CD8-positive, alpha-beta memory T cell (primary cell): ENCODE measurements at places on chromosomes 13 and 19.

DNA sequence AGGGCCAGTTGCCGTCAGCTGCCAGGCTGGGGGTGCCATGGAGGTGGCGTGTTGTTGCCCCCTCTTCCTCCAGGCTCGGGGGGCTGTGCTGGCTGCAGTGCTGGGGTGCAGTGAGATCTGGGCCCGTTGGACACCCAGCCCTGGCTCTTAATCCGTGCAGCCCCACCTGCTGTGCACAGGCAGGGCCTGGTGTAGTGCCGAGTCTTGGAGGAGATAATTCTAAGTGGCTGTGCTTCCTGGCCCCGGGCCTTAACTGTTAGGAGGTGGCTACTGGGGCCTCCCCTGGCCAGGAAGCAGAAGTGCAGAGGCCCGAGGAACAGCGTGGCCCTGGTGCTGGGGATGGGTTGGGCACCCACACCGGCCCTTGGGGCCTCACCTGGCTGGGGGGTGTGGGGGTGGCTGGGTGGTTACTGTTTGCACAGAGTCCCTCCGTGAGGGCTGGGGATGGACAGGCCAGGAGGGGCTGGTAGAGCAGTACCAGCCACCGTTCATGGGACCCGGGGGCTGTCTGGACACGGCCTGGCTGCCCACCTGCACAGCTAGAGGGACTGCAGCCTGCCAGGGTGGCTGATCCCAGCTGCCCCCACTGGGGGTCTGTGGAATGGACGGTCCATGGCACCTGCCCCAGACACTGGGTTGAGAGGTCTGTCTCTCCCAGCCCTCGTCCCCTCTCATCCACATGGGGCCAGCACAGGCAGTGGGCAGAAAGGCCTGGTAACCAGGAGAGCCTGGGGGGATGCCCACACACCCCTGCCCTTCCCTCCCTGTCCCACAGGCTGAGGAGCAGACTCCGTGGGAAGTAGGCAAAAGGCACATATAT, 3.3 kb downstream of the GPX4 start:
- no peak for DNase-seq

GRCh38 chr13:99087954-99088491, 110.2 kb upstream of the DOCK9 start:
- no peak for DNase-seq

DNA sequence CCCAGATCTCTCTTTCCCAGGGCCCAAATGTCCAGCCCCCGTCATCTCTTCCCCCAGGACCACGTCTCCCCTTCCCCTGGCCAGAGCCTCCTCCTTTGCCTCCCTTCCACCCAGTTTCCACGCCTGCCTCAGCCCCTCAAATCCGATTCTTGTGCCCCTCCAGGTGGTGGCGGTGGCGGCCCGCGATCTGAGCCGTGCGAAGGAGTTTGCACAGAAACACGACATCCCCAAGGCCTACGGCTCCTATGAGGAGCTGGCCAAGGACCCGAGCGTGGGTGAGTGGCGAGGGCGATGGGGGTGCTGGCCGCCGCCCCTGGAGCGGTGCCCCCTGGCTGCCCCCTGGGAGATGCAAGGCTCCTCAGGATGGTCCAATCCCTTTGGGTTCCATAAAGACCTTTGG, 1.3 kb downstream of the DHDH start:
- DNase-seq: no peak

- no peak for DNase-seq
Observed at GRCh38 chr19:50394017-50394416, 9.9 kb downstream of the POLD1 start.

- DNase-seq: no peak
Observed at GRCh38 chr13:108281901-108282300, 12.4 kb downstream of the TNFSF13B start.

- DNase-seq: peak; percentile 28
Observed at GRCh38 chr19:35045667-35046300, 4.3 kb downstream of the HPN start.

DNA sequence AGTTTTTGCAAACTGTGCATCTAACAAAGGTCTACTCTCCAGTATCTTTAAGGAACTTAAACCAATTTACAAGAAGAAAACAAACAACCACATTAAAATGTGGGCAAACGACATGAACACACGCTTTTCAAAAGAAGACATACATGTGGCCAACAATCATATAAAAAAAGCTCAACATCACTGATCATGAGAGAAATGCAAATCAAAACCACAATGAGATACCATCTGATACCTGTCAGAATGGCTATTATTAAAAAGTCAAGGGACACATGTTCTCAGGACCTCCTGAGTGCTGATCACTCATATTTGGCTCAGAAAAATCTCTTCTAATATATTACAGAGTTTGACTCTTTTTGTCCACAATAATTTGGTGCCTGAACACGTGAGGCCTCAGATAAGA, 14.2 kb upstream of the LILRB1 start:
- no peak for DNase-seq

DNA sequence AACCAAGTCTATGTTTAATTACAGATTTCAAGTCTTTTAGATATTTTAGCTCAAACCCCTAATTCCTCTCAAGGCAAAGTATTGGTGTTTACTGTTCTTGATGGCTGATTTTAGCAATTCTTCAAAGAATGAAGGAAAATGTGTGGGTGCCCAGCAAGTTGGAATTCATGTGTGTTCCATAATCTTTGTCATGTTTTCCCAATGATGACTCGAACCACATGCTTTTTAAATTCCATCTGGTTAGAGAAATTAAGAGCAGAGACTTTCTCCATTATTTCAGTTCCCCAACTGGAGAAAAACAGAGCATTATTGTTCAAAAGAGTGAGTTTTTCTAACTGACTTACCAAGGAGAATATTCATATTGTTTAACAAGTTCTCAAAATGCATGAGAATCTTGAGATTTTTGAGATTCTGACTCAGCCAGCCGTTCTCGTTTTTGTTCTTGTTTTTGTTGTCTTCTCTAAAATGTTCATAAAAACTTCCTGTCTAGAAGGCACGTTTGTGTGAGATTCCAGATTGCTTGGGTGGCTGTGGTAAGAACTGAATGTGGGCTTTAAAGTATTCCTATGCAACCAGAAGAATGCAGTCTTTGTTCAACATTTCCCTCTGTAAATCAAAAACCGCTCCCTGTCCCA, 404.7 kb downstream of the IRS2 start:
- DNase-seq: no peak

DNA sequence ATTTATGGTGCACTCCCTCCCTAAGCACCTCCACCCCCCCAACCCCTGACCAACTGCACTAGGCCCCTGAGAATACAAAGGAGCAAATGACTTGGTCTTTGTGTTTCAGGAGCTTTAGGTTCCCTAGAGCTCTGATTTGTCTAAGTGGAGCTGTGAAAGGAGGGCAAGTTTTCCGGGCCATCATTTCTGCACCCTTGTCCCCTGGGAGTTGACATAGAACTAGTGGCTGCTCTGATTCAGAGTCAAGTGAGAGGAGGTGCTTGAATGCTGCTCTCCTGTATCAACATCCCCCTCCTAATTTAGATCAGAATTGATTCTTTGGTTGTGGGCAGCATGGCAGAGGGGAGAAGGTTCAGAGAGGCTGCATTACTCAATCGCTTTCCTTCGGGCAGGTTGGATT, 391.6 kb downstream of the KCNRG start:
- no peak for DNase-seq

- no peak for DNase-seq
Observed at GRCh38 chr19:48421548-48421947, 24.2 kb upstream of the GRWD1 start.

- DNase-seq: no peak
Observed at GRCh38 chr13:108950333-108951010, 321.1 kb downstream of the MYO16 start.

- no peak for DNase-seq
Observed at GRCh38 chr13:25882466-25883357, 169.1 kb downstream of the SHISA2 start.

GRCh38 chr19:43524922-43525835, 1.8 kb downstream of the ETHE1 start:
- no peak for DNase-seq

DNA sequence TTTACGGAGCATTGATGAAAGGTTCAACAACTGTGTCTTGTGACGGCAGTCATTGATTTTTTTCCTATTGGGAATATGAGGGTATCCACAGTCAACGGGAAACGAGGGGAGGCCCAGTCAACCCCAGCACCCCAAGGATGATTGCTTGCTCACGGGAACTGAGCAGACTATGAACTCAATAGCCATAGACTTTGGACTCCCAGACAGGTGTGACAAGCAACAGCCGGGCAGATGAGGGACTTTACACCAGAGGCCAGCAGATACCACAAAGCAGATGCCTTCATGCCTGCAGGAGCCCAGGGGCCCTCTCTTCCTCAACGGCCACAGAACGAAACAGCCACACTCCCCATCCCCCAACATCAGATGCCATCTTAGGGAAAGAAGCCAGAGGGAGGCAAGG, 80.3 kb upstream of the FLT1 start:
- DNase-seq: no peak

- DNase-seq: no peak
Observed at GRCh38 chr19:29367791-29368222, 154.9 kb upstream of the UQCRFS1 start.

- no peak for DNase-seq
Observed at GRCh38 chr13:108987517-108987916, 358.1 kb downstream of the MYO16 start.

DNA sequence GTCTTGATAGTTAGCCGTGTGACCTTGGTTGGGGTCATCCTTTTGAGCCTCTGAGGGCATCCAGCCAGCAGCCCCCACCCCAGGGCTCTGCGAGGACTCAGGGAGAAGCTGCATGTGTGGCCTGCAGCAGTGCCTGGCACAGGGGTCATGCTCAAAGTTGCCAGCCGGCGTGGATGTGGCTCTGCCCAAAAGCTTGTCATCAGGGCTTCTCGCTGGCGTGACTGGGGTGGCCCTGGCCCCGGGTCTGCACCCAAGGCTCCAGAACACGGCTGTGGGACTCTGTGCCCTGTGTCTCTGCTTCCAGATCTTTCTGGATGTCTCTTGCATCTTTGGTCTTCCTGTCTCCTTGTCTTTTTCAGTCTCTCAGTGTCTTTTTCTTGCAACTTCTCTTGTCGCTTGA, 90.9 kb downstream of the RYR1 start:
- DNase-seq: no peak

DNA sequence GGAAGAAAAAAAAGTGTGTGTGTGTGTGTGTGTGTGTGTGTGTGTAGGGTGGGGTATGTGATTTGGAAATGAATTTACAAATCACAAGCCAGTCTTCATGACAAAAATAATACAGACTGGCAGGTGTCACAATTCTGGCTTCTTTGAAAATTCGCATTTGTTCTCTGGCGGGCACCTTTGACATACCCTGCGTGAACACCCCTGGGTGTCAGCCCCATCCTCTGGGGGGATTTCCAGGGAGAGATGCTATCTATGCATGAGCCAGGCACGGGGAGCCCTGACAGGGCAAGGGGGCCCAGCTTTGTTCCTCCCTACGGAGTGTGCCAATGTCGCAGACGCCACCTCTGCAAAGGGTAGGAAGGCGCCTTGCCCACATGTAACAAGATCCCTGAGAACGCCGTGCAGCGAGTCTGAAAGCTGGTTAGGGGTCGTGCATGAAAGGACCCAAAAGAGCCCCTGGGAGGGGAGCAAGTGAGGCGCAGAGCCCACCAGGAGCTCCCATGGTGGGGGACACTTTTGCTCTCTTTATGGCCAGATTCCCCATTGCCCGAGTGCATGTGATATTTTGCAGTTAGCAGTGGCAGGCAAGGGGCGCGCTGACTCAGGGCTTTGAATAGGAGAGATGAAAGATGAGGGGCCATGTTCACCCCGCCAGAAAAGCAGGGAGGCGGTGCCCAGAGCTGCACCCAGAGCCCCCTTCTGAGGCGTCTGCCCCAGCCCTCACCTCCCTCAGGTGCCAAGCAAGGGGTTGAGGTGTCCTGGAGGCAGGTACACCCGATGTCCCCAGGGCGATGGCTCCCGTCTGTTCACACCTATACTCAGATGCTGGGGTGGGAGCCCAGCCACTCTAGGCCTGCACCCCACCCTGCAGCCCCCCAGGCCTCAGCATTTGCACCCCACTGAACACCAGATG, 45.3 kb downstream of the KLF2 start:
- peak; percentile 91 for DNase-seq

GRCh38 chr13:51244637-51245405, 22.6 kb downstream of the FAM124A start:
- no peak for DNase-seq

DNA sequence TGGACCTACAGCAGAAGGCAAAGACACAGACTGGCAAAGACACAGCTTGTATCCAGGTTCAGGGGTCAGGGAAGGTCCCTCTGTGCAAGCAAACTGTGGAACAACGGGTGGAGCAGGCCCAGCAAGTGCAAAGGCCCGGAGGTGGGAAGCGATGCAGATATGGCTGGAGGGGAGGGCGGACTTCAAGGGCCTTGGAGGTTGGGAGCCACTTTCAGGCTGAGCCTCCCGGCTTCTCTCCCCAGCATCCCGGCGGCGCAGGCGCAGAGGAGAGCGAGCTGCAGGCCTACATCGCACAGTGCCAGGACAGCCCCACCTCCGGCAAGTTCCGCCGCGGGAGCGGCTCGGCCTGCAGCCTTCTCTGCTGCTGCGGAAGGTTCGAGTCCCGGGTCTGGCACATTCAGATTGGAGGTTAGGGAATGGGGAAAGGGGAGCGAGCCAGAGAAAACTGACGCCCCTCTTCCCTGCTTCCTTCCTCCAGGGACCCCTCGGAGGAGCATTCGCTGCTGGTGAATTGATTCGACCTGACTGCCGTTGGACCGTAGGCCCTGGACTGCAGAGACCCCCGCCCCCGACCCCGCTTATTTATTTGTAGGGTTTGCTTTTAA, 2.1 kb upstream of the PNPLA6 start:
- DNase-seq: no peak

DNA sequence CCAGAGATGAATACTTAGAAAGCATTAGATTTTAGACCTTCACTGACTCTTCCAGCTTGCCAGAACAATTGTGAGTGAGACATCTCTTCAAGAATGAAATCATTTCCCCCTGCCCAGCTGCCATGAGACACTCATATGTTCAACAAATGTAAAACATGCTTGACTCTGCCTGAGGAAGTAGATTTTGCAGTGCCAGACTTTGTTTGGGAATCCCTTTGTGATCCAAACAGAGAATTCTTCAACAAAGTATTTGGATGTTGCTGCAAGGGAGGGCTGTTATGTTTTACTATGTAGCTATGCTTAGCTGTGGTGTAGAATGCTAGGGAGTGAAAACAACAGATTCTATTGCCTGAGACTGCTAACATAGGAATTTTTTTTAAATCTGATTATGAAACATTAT, 416.4 kb downstream of the DCT start:
- no peak for DNase-seq

DNA sequence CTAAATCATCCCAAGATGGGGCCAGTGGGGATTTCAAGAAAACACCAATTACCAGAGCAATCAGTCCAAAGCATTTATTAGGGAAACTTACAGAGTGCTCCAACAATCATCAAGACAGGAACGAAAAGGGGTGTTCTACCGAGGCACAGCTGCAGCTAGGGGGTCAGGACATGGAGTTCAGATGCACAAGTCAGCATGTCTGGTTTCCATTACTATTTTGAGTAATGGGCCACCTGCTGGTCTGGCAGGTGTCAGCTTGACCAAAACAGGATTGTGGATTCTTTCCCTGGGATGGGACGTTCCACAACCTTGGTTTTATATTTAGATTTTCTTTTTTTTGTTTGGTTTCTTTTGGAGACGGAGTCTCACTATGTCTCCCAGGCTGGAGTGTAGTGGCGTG, 3.9 kb upstream of the UBL5 start:
- no peak for DNase-seq

GRCh38 chr19:6838062-6838655, 49.2 kb upstream of the ADGRE1 start:
- DNase-seq: no peak
